ENCODE measurements at places on chromosomes 2 and 18. TPM values are rescaled to one million over a fixed set of nuclear protein-coding genes. Genes with fewer than 3 reads are reported as not detected.

FAHD2B gene
- total RNA-seq: 14.3 TPM

CTAGE1 gene
- not detected for total RNA-seq

C1GALT1C1L gene
- not detected for total RNA-seq

SERPINB11 gene
- total RNA-seq: not detected

PIGN gene
- 53.6 TPM for total RNA-seq

SERPINB5 gene
- not detected for total RNA-seq

RAPGEF4 gene
- 0.43 TPM for total RNA-seq

GRCh38 chr2:60377825-60378224 lies 175.6 kb downstream of the BCL11A start:
- DNase-seq: no peak

DNA sequence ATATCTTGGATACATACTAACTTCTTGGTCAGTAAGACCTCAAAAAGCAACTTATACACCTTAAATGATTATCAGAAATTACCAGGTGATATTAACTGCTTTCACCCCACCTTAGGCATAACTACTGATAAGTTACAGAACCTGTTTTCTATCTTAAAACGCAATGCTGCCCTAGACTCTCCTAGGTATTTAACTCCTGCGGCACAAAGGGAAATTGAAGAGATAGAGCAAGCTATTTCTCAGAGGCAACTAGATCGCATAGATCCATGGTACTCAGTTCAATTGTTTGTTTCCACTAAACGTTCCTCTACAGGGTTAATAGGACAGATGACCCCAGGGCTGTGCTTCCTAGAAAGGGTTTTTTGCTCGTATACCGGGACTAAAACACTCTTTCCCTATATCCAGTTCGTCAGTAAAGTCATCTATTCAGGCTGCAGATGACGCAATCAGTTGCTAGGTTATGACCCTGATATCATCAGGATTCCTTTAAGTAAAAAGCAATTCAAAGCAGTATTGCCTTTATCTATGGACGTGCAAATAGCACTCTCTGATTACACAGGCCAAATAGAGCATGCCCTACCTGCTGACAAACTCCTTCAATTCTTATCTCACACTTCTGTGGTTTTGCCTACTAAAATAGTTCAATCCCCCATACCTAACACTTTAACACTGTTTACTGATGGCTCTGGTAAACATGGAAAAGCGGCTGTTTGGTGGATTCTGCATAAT lies 62.3 kb upstream of the MYO3B start:
- DNase-seq: no peak

- no peak for DNase-seq
Measured at GRCh38 chr2:88265352-88266303, 95.5 kb downstream of the THNSL2 start.

- DNase-seq: no peak
Measured at GRCh38 chr2:173814306-173814705, 150.9 kb downstream of the SP3 start.

GRCh38 chr2:33457556-33458247 lies 18.7 kb upstream of the RASGRP3 start:
- DNase-seq: no peak

DNA sequence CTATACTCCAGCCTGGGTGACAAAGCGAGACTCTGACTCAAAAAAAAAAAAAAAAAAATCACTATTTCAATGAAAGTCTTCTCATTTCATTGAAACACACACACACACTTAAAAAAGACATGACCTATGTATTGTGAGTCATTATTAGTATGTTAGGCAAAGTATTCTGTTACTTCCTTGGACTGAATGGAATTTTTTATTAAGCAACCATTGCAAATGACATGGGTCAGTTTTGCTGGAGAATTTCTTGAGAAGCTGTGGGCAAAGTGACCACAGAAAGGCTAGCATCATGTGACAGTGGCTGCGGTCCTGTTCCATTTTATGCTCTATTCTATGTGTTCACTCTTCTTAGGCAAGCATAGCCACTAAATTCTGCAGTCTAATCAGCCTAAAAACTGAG lies 695.7 kb downstream of the TDRD15 start:
- DNase-seq: no peak

- DNase-seq: no peak
Measured at GRCh38 chr2:168683996-168684395, 118.4 kb upstream of the NOSTRIN start.

- DNase-seq: no peak
Measured at GRCh38 chr2:184339966-184340365, 258.4 kb upstream of the ZNF804A start.

DNA sequence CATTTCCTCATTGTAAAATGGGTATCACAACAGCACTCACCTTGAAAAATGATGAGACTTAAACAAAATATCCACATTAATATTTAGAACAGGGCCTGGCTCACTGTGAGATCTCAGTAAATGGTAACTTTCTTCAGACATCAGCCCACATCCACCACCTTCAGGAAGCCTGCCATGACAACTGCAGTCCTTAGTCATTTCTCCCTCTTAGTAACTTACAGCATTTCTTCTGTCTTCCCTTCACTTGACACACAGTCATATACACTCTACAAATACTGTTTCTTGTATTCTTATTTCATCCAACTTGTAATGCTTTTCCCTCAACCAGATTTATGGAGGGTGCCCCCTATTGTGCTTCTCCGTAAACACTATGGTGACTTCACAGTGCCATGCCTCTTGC lies 263.0 kb downstream of the ZNF516 start:
- no peak for DNase-seq

DNA sequence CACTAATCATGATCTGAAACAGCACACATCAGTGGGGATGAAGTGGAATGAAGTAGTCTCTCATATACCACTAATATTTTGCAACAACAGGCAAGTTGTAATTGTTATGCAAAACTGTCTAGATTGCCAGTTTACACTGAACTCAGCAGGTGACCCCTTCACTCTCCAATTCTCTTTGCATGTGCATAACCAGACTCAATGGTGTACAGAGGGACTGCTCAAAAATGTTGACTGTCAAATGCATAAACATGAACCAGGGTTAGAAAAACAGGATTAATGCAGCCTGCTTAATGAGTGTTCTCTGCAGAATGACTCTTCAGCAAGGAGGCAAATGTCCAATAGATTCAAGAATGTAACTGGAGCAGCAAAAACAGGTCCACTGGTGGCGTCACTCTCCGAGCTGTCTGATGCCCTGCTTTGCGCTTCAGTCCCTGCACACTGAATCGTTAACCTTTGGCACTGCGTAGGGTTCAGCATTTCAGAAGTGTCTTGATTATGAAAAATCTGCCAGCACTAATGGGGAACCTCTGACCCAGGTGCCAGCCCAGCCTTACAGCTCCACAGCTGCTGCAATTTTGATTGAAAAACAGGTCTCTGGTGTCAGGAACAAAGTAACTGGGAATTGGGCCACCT lies 209.3 kb downstream of the TDRD15 start:
- no peak for DNase-seq

GRCh38 chr2:125745514-125745913 lies 910.4 kb upstream of the GYPC start:
- no peak for DNase-seq

- no peak for DNase-seq
Measured at GRCh38 chr2:54740333-54740732, 16.9 kb downstream of the EML6 start.

GRCh38 chr2:100744589-100744988 lies 75.3 kb upstream of the NPAS2 start:
- no peak for DNase-seq

GRCh38 chr2:138949517-138949916 lies 169.3 kb upstream of the NXPH2 start:
- DNase-seq: no peak

GRCh38 chr2:69572641-69573040 lies 70.9 kb downstream of the AAK1 start:
- no peak for DNase-seq

GRCh38 chr2:120995152-120995551 lies 259.5 kb downstream of the GLI2 start:
- no peak for DNase-seq

- DNase-seq: no peak
Measured at GRCh38 chr18:2471523-2471922, 99.8 kb downstream of the METTL4 start.

- no peak for DNase-seq
Measured at GRCh38 chr2:196173505-196173904, 2.1 kb upstream of the STK17B start.

- DNase-seq: no peak
Measured at GRCh38 chr2:24579053-24579803, 88.2 kb downstream of the NCOA1 start.

DNA sequence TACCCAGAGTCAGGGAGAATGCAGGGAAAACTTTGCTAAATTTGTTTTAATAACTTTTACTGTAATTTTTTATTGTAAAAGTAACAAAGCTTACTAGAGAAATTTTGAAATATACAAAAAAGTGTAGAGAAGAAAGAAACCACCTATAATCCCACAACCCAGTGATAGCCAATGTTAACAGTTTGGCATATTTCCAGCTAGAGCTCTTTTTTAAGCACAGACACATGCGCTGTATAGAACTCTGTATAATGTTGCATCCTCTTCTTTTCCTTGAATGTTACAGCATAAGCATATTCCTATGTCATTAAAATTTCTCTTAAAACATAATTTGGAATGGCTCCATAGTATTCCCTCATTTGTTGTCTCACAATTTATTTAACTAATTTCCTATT lies 37.4 kb upstream of the EPAS1 start:
- DNase-seq: no peak

- no peak for DNase-seq
Measured at GRCh38 chr2:240346015-240346752, 89.3 kb upstream of the GPC1 start.

GRCh38 chr18:64082054-64082453 lies 66.8 kb downstream of the LINC00305 start:
- DNase-seq: no peak

GRCh38 chr2:142725386-142725785 lies 152.1 kb upstream of the KYNU start:
- no peak for DNase-seq

DNA sequence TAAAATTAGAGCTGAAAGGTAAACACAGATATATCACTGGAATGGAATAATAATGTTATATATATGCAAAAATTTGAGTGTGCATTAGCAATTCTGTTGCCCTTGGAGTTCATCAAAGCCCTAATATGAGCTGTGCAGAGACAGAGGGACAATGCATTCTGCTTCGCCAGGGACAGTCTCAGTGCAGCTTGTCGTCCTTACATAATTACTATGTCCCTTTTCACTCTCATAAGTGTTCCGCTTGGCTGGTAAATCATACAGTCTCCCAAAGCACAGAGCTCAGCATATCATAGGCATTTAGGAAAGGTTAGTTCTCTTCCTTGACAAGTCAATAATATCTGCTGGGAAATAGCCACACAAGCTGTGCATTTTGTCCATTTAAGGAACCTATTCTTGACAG lies 30.7 kb downstream of the MAPK4 start:
- DNase-seq: no peak

DNA sequence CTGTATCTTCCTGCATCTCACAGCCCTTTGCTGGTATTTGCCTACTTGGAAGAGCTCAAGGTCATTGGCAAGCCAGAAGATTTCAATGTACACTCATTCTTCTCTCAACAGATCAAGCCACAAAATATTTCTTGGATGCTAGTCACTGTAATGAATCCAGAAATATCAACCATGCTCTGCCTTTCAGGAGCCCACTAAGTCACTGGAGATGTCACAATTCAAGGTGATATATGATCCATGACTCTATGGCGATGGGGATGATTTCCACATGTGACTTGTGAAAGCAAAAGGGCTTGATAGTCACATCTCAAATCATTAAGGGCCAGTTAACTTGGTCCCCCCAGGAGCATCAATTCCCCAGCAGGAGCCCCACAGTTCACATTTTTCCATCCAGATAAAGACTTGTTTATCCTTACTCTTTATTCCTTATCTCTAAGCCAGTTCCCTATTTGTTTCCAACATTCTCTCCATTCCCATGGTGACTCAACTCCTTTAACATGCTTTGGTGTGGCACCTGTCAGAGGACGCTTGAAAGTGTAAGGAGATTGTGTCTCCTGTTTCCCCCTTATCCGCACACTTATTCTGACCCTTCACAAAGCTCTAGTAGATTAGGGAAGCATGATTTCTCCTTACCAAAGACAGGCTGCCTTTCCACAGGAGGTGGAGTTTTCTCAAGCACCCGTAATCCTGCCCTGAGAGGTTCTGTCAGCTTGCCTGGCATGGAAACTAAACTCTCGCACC lies 15.8 kb downstream of the PKDCC start:
- DNase-seq: no peak

DNA sequence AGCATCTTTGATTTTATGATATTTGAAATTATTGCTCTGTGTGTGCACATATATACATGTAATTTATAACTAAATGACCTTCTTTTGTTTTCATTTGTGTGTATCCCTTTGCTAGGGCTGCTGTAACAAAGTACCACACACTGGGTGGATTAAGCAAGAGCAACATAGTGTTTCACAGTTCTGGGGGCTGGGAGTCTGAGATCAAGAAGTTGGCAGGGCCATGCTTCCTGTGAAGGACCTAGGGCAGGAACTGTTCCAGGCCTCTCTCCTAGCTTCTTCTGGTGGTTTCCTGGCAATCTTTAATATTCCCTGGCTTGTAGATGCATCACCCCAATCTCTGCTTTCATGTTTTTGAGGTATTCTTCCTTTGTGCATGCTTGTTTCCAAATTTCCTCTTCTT lies 1043.9 kb downstream of the TSN start:
- no peak for DNase-seq

GRCh38 chr2:7962161-7962560 lies 719.7 kb upstream of the ID2 start:
- no peak for DNase-seq

DNA sequence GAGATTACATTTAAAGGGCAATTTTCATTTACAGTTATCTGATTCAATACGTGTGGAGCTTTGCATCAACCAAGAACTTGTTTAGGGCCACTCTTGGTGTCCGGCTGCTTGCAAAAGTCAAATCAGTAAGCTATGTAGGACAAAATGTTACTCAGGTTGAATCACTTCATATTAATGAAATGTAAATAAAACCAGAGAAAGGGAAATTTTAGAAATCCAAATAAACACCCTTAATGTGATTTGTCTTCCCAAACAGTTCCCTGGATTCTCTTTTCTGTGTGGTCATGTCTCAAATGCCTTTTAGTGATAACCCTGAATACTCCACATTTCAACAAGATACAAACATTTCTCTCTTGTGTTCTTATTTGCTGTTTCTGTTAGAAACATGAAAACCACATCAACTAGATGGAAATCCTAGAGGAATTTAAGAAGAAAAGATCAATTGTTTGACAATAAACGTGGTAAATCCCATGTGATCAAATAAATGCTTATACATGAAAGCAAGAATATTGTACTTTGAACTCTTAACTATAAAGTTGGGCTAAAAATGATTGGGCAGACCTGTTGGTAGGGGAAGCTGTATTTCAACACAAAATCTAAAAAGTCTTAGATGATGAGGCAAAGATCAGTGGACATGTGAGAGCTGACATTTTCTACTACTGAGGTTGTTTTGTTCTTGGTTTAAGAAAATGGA lies 101.3 kb downstream of the CDC42EP3 start:
- no peak for DNase-seq

Measured in natural killer cell treated with Interleukin-12 subunit alpha and Interleukin-12 subunit beta and Interleukin-15 and Interleukin-18, amount 100 ng/mL, for 72 hours (primary cell).